Body of pancreas (tissue), 4 donors: ENCODE measurements at places on chromosomes 6 and 20. TPM values are rescaled to one million over a fixed set of nuclear protein-coding genes. Genes with fewer than 3 reads are reported as not detected.

UNC93A gene
- not detected for total RNA-seq

WDR27 gene
- 38.7 TPM for total RNA-seq

PNLDC1 gene
- 0.52 TPM for total RNA-seq

TNFRSF6B gene
- total RNA-seq, result 9.9 TPM

GRCh38 chr20:15921930-15922329 is 651.3 kb downstream of the KIF16B start:
- no peaks in the 10 kb centered on the region for H3K27me3 ChIP-seq
- H3K36me3 ChIP-seq, result no peaks in the 10 kb centered on the region
- no peak for DNase-seq
- H3K4me1 ChIP-seq, result no peaks in the 10 kb centered on the region

DNA sequence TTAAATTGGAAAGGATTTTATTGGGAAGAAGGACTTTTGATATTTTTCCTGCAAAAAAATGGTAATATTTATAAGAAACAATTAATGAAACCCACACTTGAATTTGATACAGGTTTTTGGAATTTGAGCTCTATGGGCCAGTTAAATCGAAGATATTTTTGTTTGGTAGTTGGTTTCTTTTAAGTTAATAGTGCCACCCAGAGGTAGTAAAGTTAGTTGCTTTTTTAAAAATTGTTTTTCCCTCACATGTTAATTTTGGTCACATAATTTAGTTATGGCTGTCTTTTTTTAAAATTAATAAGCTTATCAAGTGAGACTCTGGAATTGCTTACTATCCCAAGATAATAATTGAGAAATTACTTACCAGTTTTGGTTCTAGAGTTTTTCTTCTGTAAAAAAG is 7.1 kb downstream of the PRIM2 start:
- H3K27me3 ChIP-seq, result no peaks in the 10 kb centered on the region
- H3K4me1 ChIP-seq, result no peaks in the 10 kb centered on the region
- DNase-seq, result no peak
- no peak overlapping the region for H3K27ac ChIP-seq
- no peak overlapping the region for H3K4me3 ChIP-seq

DNA sequence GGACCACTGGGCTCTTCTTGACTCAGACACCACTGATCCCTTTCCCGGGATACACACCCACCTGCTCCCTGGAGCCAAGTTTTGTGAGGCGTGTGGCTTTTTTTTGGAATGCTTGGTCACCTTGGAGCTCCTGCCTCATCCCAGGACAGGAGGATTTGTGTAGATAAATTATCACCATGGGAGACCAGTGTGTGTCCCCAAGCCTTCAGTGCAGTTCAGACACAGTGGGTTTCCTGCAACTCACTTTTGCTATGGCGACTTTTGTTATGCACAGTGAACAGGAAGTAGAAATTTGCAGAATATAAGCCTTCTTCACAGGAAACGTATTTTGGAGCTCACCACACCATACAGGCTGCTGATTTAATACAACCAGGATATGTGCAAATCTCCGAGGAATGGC is 357.4 kb downstream of the PAX1 start:
- H3K4me1 ChIP-seq, result no peaks in the 10 kb centered on the region
- H3K27me3 ChIP-seq, result no peaks in the 10 kb centered on the region
- no peak overlapping the region for H3K27ac ChIP-seq
- H3K36me3 ChIP-seq, result no peaks in the 10 kb centered on the region
- DNase-seq, result no peak

DNA sequence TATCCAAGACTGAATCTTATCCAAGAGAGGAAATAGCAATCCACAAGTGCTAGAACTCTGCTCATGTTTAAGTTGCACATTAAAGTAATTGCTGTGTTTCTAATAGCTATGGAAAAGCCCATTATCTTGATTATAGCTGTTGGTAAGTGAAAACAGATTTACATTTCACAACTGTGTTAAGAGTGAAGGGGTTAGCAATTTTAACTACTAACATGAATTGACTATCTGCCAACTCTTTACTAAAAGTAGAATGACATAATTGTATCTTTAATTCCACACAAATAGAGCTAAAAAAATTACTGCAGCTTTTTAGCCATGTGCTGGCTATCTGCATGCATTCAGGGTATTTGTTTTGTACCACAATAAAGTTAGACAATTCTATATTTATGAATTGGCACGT is 277.9 kb upstream of the IRAK1BP1 start:
- no peak overlapping the region for H3K27ac ChIP-seq
- H3K27me3 ChIP-seq, result no peaks in the 10 kb centered on the region
- no peaks in the 10 kb centered on the region for H3K4me1 ChIP-seq
- H3K36me3 ChIP-seq, result no peaks in the 10 kb centered on the region
- H3K4me3 ChIP-seq, result no peak overlapping the region

DNA sequence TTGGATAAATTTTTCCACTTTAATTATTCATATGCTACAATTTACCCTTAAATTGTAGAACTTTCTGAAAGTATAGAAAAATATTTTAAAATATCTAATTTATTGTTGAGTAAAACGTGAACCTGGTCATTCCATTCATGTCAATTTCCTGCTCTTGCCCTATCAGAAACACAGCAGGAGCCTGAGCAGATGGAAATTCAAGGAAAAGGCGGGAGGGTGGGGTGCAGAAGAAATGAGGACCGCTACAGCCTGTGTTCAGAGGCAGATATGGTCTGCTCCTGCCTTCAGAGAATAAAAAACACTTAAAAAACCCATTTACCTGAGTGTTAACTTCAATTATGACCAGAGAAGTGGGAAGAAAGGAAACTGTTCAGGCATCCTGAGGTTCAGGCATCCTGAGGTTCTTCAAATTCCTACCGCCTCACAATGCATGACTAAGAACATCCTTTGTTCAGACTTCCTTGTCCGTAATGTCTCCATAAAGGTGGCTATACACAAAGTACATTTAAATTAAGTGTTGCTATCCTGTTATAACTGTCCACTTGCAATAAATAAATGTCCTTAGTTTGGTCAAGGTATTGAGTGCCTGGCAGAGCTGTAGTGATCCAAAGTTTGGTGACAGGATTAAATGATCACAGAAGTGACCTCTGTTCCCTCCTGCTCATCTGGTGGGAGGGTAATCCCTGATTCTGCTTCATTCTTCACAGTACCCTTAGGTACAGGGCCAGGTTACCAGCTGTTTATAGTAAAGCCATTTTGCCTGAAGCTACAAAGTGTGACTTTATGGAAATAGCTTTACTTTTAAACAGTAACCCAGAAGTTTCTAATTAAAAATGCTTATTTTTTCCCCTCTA is 109.1 kb downstream of the MAN1A1 start:
- no peak for DNase-seq
- H3K36me3 ChIP-seq, result no peaks in the 10 kb centered on the region
- no peaks in the 10 kb centered on the region for H3K27me3 ChIP-seq
- peak overlapping the region; percentile 14 for H3K27ac ChIP-seq
- H3K4me1 ChIP-seq, result peaks cover 12% of the 10 kb centered on the region

GRCh38 chr20:48184229-48184628 is 398.9 kb upstream of the SULF2 start:
- H3K36me3 ChIP-seq, result no peaks in the 10 kb centered on the region
- H3K4me3 ChIP-seq, result no peak overlapping the region
- DNase-seq, result no peak
- no peaks in the 10 kb centered on the region for H3K27me3 ChIP-seq
- H3K4me1 ChIP-seq, result no peaks in the 10 kb centered on the region

GRCh38 chr20:23253524-23253923 is 97.1 kb upstream of the NXT1 start:
- peaks cover 14% of the 10 kb centered on the region for H3K4me1 ChIP-seq
- H3K4me3 ChIP-seq, result no peak overlapping the region
- H3K27me3 ChIP-seq, result no peaks in the 10 kb centered on the region
- H3K27ac ChIP-seq, result no peak overlapping the region
- no peaks in the 10 kb centered on the region for H3K36me3 ChIP-seq
- DNase-seq, result no peak

DNA sequence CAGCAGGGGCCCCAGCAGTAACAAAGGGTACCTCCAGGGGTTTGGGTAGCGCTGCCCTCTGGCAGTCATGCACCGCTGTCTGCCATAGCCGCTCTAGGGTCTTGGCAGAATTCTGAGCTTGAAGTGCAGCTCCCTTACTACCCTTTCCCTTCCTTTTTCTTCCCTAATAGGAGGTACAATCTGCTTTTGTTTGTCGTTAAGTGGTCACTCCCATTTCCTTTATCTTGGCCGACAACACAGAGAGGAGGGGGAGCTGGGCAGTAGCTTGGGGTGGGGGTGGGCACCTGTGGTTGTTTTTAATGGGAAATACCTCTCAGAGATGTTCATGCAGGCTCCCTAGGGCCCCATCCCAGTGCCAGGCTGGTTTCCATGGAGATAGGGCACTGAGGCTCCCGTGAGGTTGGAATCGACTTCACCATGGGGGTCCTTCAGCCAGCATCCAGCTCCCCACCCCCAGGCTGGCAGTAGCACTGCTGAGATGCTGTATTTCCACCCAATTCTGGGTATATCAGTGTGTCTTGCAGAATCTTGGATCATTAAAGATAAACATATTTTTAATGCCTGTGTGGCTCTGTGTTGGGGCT is 18.6 kb downstream of the CCDC167 start:
- H3K36me3 ChIP-seq, result peaks cover 8% of the 10 kb centered on the region
- H3K27ac ChIP-seq, result no peak overlapping the region

DNA sequence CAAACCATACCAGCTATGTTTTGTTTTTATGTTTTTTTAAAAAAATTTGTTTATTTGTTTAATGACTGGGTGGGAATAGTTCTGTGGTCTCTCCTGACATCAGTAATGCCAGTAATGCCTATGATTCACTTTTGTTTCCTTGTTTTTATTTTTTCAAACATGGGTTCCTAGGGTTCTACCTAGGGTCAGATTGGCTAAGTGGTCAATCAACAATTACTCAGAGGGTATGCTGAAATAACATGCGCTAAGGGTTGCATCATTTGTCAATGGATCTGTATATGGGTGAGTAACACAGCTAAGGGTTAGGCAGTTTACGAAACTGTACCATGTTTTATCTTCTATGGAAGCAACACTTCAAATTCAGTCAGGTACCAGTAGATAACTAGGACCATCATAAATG is 583.8 kb upstream of the GJE1 start:
- no peak for DNase-seq
- no peaks in the 10 kb centered on the region for H3K36me3 ChIP-seq
- no peaks in the 10 kb centered on the region for H3K27me3 ChIP-seq
- H3K4me1 ChIP-seq, result no peaks in the 10 kb centered on the region

GRCh38 chr6:3165631-3166534 is 8.5 kb upstream of the TUBB2A start:
- DNase-seq, result no peak
- H3K4me1 ChIP-seq, result peaks cover 5% of the 10 kb centered on the region
- no peaks in the 10 kb centered on the region for H3K27me3 ChIP-seq
- H3K4me3 ChIP-seq, result no peak overlapping the region
- H3K36me3 ChIP-seq, result no peaks in the 10 kb centered on the region

GRCh38 chr6:1952740-1953360 is 292.6 kb downstream of the GMDS start:
- H3K4me3 ChIP-seq, result no peak overlapping the region
- no peak for DNase-seq
- no peaks in the 10 kb centered on the region for H3K4me1 ChIP-seq

DNA sequence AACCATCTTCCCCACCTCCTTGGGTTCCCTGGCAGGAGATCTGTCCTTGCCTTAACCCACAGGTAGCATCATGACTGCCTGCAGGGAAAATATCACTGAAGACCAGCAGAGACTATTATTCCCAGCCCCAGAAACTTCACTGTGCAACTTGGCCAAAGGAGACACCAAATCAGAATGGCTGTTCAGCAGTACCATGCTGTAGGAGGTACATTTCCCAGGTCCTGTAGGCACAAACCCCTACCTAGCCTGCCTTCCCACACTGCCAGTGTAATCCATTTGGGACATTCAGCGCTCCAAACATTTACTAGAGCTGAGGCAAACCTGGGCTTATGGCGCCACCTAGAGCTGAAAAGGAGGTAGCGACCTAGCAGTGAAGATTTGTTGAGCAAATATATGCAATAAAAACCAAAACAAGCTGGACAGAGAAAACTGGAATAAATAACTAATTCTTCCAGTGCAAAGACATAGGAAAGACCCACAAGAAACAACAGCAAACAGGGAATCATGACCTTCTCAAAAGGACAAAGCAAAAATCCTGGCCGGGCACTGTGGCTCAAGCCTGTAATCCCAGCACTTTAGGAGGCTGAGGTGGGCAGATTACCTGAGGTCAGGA is 60.3 kb downstream of the VTA1 start:
- H3K27ac ChIP-seq, result no peak overlapping the region
- H3K4me1 ChIP-seq, result no peaks in the 10 kb centered on the region
- H3K27me3 ChIP-seq, result no peaks in the 10 kb centered on the region
- no peak overlapping the region for H3K4me3 ChIP-seq
- DNase-seq, result peak; percentile 57

DNA sequence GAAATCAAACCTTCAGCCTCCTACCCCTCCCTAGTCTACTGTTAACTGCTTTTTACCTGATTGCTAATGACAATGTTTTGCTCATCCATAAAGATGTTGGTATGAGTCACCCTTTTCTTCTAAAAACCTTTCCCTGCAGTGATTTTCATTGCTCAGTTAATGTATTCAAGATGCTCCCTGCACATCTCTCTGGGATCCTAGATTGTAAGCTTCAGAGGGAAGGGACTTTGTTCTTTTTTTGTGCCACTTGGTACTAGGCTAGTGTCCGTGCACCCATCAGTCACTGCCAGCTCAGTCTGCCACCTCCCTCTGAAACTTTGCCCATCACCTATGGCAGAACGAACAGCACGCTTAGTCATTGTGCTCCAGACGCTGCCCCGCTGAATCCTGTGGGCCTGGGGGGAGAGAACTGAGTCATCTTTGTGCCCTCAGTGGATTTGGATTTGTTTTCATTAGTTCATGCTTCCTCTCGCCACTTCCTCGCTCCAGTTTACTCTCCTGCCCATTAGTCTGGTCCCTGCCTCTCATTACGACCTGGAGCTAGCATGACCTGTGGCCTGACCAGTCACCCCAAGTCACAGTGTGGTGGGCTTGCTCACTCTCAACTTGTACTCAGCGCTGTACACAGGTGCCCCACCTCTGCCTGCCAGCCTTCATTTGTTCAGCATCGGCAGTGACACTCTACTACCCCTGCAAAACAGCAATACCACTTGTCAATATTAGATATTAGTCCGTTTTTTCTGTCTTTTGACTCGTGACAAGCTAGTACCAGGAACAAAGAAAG is 78.0 kb upstream of the TMEM181 start:
- no peaks in the 10 kb centered on the region for H3K36me3 ChIP-seq
- DNase-seq, result no peak
- no peak overlapping the region for H3K4me3 ChIP-seq
- no peaks in the 10 kb centered on the region for H3K27me3 ChIP-seq
- no peaks in the 10 kb centered on the region for H3K4me1 ChIP-seq
- H3K27ac ChIP-seq, result no peak overlapping the region

- no peak overlapping the region for H3K4me3 ChIP-seq
- no peaks in the 10 kb centered on the region for H3K27me3 ChIP-seq
- H3K36me3 ChIP-seq, result no peaks in the 10 kb centered on the region
- no peak for DNase-seq
Observed at GRCh38 chr20:14049111-14049510, 53.8 kb downstream of the MACROD2 start.
